ENCODE measurements at places on chromosomes 7 and 10.

GRCh38 chr10:35505241-35505873 lies 99.8 kb upstream of the GJD4 start:
- DNase-seq: no peak

- DNase-seq: no peak
Measured at GRCh38 chr7:99791667-99792369, 7.8 kb upstream of the CYP3A4 start.

GRCh38 chr7:68245688-68246087 lies 1249.1 kb downstream of the TYW1 start:
- DNase-seq: no peak

DNA sequence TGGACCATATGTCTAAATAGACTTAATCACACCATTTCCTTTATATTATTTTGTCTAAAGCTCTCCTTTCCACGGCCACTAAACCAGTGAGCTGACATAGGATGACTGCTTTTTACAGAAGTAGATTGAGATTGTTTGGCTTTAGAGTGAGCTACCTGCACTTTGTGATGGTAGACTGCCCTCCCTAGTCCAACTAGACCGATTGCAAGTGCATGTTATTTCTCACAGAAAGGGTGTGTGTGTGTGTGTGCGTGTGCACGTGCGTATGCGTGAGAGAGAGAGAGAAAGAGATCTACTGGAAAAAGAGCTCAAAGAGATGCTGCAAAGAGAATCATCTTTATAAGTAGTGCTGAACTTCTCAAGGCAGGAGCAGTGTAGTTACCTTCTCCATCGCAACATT lies 60.7 kb downstream of the VCL start:
- DNase-seq: no peak

GRCh38 chr7:115135146-115135545 lies 213.3 kb downstream of the MDFIC start:
- DNase-seq: no peak

GRCh38 chr7:2405601-2406345 lies 2.4 kb downstream of the CHST12 start:
- peak; percentile 36 for DNase-seq

GRCh38 chr7:126574276-126575250 lies 678.2 kb downstream of the GRM8 start:
- DNase-seq: no peak

DNA sequence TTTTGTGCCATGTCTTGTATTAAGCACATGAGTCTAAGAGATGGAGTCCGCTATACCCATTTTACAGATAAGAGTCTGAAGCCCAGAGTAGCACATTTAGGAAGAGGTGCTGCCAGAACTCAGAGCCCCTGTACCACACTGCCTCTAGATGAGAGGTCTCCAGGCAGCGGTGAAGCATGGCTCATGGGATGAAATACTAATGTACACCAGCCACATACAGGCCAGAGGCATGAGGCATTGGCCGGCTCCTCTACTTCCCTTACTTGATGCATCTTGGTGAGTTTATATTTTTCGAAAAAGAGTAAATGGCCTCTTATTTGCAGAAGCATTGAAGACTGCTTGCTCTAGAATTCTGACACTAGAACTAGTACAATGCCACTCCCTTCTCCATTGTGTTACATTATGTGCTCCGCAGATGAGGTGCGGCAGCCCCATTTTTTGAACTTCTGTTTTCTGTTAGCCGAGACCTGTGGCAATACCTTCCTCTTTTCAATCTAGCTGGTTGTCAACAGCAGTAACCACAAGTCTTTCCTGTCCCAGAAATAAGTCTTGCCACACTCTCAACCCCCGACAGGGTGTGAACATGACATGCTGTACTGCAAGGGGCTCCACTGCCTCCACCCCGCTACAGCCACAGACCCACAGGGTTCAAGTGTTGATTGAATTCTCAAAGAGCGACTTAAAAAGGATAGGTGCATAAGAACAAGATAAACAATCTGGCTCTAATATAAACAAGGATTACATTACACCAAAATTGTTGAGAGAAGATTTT lies 145.3 kb downstream of the CELF2 start:
- peak; percentile 62 for DNase-seq

DNA sequence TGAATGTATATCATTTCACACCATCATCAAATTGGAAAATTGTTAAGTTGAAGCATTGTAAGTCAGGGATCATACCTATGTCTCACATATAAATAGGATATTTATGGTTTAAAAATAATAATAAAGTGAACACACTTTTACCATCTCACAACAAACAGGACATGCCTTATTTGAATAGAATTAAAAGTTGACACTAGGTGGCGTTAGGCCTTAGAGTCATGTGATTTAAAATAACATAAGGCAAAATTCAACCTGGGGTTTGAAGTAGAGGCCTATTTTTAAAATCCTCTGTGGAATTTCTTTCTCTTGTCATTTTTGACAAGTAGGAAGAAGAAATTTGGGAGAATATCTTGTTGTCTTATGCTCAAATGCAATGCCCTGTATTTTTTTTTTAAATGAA lies 184.7 kb upstream of the PCDH15 start:
- DNase-seq: no peak

DNA sequence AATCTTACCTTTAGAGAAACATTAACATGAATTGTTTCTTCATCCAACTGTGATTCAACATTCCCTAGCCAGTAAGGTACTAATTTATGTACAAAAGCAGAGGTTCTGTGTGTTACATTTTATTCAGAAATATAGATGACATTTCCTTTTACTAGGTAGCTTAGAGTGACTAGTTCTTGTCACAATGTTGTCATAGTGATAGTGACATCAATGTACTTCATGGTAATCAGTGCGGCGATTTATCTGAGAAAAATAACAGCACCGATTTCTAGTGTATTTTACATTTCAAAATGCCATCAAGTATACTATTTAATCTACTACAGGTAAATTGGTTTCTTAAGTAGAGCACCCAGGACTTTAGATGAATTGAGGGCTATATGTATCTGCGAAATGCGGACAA lies 72.1 kb upstream of the DGKB start:
- DNase-seq: no peak

- no peak for DNase-seq
Measured at GRCh38 chr10:117362313-117362712, 12.9 kb downstream of the PDZD8 start.

GRCh38 chr7:1219498-1219897 lies 13.2 kb upstream of the UNCX start:
- no peak for DNase-seq

GRCh38 chr10:88205842-88206446 lies 342.5 kb downstream of the PTEN start:
- DNase-seq: no peak

DNA sequence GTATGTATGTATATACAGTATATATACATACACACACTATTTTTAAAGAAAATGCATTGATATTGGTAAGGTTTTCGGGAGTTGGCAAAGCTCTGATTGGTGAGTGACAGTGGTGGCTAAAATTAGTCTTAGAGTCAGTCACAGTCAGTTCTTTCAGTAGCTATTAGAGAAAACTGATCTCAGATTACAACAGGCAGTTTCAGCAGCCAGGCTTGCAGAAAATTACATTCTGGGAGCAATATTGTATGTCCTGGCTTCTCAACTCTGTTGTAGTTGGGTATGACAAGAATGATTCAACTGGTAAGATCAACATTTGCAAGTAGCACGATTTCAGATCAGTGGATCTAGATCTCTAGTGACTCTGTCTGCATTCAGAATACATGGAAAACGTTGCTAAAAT lies 897.9 kb upstream of the AUTS2 start:
- no peak for DNase-seq

GRCh38 chr10:98569853-98570252 lies 123.1 kb upstream of the HPS1 start:
- no peak for DNase-seq

GRCh38 chr7:12474035-12474434 lies 70.4 kb upstream of the VWDE start:
- DNase-seq: no peak

- no peak for DNase-seq
Measured at GRCh38 chr7:17301471-17302456, 3.3 kb downstream of the AHR start.

- DNase-seq: no peak
Measured at GRCh38 chr10:8221451-8221850, 167.0 kb downstream of the GATA3 start.
